ENCODE measurements at places on chromosomes 11 and 22. TPM values are rescaled to one million over a fixed set of nuclear protein-coding genes. Genes with fewer than 3 reads are reported as not detected.

- peaks cover 48% of the 10 kb centered on the region for H3K36me3 ChIP-seq
- DNase-seq, result no peak
- H3K27ac ChIP-seq, result no peak overlapping the region
- H3K27me3 ChIP-seq, result no peaks in the 10 kb centered on the region
- H3K4me1 ChIP-seq, result peaks cover 25% of the 10 kb centered on the region
- H3K4me3 ChIP-seq, result no peak overlapping the region
These were observed 53.0 kb downstream of the BRD1 start for GRCh38 chr22:49774499-49775151.

- no peak overlapping the region for H3K27ac ChIP-seq
- no peaks in the 10 kb centered on the region for H3K27me3 ChIP-seq
- no peak overlapping the region for H3K4me3 ChIP-seq
- peak; percentile 18 for DNase-seq
- no peaks in the 10 kb centered on the region for H3K4me1 ChIP-seq
- H3K36me3 ChIP-seq, result peaks cover 5% of the 10 kb centered on the region
These were observed 148.1 kb downstream of the DYNC2H1 start for GRCh38 chr11:103257360-103257759.

DNA sequence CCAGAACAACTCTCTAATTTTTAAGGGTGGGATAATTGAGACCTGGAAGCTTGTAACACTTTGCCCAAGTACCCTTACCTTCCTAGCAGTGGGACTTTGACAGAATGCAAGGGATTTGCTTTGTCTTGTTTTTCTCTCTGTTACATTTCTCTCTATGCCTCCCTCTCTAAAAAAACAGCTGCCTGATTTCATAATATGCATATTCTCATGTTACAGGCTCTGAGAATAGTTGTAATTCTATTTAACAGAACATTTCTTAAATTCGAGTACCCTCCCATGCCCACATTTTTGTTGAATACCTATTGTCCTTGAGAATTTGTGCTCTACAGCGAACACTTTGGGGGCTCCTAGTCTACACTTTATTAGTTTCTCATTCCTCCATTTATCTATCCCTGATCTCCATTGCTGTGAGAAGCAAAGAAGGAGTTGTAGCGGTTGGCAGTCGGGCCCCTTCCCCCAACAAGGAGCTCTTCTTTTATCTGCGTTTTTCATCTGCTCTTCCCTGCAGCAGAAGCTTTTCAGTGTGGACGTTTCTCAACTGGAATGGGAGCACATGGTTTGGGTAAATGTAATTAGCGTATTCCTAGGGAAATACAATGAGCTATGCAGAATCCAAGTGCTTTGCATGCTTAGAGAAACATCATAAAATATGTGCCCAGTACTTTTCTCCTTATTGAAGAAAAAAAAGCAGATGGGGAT lies 117.7 kb upstream of the CCDC90B start:
- H3K36me3 ChIP-seq, result no peaks in the 10 kb centered on the region
- no peaks in the 10 kb centered on the region for H3K4me1 ChIP-seq
- no peak overlapping the region for H3K27ac ChIP-seq
- no peak for DNase-seq

DNA sequence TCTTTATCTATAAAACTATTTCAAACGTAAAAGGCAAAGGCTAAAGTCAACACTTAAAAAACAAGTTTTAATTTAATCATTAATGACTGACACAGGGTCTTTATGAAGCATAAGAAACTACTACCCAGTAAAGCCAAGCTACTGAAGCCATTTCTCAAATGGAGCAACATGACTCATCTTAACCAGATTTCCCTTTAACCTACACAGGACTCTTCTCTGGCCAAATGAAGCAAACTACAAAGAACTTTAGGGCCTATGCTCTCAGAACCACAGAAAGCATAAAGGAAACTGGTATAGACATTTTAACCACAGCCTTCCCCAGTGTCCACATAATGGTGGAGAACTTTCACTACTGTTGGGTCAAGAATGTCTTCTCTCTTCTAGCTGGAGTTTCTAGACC lies 34.7 kb downstream of the ALG9 start:
- H3K27ac ChIP-seq, result no peak overlapping the region
- H3K4me3 ChIP-seq, result no peak overlapping the region
- DNase-seq, result no peak
- H3K4me1 ChIP-seq, result no peaks in the 10 kb centered on the region
- H3K36me3 ChIP-seq, result peaks cover 30% of the 10 kb centered on the region

The NFAM1 gene
- total RNA-seq, result 0.62 TPM

The DTX4 gene
- total RNA-seq, result 8.9 TPM

The USH1C gene
- 0.22 TPM for total RNA-seq

The CASP4 gene
- 47.6 TPM for total RNA-seq

The PPP6R3 gene
- 80.9 TPM for total RNA-seq
